ENCODE measurements at places on chromosomes 3 and 15.

- peak; percentile 65 for DNase-seq
These were observed 83.6 kb upstream of the AKAP13 start for GRCh38 chr15:85296615-85297402.

- DNase-seq, result no peak
These were observed 18.9 kb upstream of the ATP8B4 start for GRCh38 chr15:50137893-50138292.

- DNase-seq, result no peak
These were observed 30.8 kb downstream of the BOC start for GRCh38 chr3:113242096-113242581.

GRCh38 chr15:71628988-71629770 is 181.2 kb upstream of the NR2E3 start:
- DNase-seq, result no peak

GRCh38 chr3:61877359-61878138 is 316.2 kb downstream of the PTPRG start:
- DNase-seq, result no peak

- DNase-seq, result no peak
These were observed 85.9 kb upstream of the IL12A start for GRCh38 chr3:159902546-159903314.

- no peak for DNase-seq
These were observed 21.4 kb upstream of the MYZAP start for GRCh38 chr15:57570340-57570739.

DNA sequence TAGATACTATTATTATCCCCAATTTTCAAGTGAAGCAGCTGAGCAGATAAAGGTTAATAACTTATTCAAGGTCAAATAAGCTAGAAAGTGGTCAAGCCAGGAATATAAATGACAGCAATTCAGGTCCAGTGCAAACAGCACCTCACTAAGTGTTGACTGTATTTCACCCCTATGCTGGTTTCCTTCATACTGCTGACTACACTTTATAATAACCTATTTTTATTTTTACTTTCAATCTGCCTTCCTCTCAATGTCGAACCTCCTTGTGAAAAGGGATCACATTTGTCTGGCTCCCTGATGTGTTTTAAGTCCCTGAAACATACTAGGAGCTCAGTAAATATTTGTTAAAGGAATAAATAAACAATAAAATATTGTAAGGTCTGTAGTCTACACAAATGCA is 146.1 kb downstream of the NAALADL2 start:
- DNase-seq, result no peak

GRCh38 chr15:83747050-83747717 is 93.3 kb downstream of the ADAMTSL3 start:
- DNase-seq, result no peak

DNA sequence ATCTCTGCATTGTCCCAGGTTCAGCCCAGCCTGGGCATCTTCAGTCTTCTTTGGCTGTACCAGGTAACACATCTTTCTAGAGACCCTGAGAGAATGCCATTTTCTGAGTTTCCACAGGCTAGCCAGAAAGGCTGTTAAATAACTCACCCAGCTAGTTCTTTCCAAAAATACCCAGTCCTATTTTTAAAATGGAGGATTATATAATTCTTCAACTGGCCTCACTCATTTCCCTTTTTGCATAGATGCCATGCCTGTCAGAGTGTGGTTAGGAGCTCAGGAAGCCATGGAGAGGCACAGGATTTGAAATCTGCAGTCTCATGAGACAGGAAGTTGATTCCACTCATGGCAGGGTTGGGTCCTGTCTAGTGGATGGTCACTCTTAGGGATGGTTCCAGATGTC is 39.8 kb downstream of the CEMIP start:
- DNase-seq, result no peak

- DNase-seq, result no peak
These were observed 881.5 kb downstream of the VGLL3 start for GRCh38 chr3:86109434-86109833.

DNA sequence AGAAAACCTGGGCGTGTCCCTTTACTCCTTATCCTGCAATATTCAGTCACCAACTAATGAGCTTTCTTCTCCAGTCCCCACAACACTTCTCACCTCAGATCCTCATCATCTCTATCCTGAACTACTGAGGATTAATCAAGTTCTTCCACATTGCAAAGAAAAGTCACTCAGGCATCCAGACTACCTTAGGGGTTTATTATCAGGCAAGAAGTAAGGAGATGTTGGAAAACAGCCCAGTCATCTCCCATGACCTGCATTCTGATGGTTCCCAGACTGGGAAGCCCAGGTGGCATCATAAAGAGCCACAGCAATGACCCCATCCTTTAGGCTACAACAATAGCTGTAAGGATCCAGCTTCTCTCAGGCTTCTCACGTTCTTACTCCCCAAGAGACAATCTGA is 3.5 kb upstream of the TBC1D5 start:
- DNase-seq, result no peak
